ENCODE measurements at places on chromosomes 5 and 9.

DNA sequence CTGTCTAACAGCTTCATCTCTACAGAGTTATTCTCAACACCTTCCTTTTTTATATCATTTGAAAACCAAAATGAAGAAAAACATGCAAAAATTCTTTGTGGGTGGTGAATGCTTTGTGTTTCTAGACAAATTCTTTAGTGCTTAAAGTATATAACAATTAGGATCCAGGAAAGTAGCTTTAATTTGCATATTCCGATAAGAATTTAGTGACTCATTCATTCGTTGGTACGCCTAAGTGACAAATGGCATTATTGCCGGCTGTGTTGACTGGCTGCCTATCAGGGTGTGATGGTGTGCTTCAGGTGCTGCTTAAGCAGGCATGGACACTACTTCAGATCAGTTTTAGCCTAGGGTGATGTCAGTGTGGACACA, 35.2 kb downstream of the LMNB1 start:
- no peak for DNase-seq

DNA sequence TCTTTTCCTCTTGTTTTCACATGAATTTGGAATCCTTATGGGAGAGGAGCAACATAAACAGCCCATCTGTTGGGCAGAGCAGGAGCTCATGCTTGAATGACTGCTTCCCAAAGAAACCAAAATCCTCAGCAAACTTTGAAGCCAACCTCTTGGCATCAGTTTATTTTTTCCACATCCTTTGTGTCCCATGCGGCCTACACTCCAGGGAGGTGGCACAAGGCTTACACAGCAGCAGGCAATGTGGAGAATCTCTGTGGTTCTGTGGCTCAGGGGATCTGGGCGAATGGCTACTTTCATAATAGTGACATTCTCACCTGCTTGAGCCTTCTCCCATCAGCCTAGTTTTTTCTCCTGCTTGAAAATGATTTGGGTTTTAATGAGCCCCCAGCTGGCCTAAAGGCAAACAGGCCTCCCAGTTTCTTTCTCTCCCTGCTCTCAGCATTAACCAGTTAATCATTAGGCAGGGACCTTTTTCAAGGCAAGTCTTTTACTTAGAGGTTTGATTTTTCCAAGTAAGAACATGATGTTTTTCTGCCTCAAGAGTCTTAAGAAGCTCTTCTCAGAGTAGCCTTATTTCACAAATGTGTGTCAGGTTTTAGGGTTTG, 370.3 kb downstream of the ARHGEF28 start:
- no peak for DNase-seq

DNA sequence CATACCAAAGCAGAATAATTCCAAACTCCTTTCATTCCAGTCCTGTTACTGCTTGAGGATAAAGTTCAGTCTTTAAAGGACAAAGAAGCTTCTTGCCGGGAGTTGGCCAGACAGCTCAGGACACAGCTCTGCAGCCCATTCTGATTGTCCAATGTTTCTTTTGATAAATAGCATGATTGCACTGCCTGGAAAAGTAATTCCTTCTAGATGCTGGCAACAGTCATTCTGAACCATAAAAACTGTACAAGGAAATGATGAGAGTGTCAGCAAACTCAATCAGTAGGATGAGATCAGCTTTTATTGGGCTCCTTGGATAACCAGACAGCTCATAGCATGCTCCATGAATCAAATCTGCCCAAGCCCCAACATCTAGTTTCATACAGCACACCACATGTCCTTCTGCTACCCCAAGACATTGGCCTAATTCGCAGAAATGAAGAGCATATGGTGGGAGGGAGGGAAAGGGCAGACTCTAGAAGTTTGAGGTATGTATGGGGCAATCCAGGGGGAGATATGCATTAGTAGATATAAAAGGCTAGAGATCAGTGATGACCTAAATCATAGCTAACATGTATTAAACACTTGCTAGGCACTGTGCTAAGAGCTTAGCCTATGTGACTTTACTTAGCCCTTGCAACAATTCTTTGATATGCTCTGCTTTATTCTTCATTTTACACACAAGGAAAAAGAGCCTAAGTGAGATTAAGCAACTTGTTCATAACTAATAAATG, 219.9 kb upstream of the NREP start:
- no peak for DNase-seq

DNA sequence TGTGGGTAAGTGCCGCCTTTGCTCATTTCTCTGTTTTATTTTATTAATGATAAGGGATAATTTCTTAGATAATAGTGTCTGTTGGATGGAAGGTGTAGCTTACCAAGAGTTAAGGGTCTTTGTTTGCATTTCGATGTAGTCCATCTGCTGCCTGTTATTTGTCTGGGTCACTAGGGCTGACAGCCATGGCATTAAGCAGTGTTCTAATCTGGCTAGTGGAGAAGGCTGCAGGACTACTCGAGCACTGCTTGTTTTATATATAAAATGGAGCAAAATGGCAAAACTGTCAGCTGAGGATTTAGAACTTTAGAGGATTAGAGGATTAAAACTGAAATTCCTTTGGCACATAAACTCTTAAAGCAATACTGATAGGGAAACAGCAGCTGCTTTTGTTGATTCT, 67.5 kb downstream of the C7 start:
- no peak for DNase-seq

GRCh38 chr9:33129886-33130881, 37.0 kb downstream of the B4GALT1 start:
- DNase-seq: no peak

DNA sequence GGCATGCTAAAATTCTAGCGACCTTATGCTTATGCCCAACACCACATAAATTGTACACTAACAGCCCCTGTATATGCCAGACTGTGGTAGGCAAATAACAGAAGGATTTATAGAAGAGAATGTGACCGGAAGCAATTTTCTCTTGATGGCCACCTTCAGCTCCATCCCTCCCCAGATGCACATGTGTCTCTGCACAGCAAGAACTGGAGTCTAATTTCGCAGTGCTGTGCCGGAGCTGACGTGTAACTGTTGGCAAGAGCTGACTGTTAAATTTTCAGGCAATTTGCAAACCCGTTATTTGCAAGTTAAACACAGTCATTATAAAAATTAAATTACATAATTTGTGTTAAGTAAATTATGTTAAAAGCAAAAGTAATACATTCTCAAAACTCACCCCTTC, 48.4 kb downstream of the PCA3 start:
- no peak for DNase-seq

- no peak for DNase-seq
Observed at GRCh38 chr9:133404454-133405002, 13.3 kb downstream of the REXO4 start.

DNA sequence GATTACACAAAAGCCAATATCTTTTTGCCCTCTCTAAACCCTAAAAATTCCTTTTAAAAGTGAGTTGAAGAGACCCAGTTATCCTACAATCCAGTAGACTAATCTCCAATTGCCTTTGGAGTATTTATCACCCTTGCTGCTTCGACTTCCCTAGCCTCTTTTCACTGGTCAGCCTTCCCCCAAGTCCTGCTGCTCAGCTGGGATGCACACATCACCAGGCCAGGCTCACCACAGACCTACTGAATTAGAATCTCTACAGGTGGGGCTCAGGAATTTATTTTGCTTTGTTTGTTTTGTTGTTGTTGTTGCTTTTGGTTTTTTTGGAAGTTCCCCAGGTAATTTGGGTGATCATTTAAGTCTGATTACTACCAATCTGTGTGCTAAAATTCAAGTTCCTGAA, 11.6 kb upstream of the FOXD1 start:
- no peak for DNase-seq

DNA sequence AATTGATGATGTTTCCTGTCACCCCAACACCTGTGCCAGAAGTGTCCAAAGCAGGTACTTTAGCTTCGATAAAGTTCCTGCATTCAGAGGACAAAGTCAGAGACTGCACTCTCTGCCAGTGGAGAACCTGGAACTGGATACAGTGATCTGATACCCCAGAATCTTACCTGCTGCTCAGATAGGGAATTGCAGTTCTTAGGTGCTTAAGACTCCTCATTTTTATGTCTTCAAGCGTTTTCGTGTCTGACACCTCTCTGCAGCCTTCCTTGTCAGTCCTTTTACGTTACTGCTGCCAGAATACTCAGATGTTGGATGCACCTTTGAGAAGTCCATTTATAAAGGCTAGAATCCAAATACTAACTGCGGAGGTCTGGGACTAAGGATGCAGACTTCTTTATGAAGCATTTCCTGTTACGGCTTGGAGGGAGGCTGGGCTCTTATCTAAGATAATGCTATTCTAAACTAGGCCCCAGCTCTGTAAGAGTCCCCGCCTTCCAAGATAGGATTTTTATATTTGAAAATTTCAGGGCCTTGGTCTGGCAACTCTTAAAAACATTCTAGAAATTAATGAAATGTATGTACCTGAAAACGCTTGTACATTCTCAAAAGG, 1.9 kb downstream of the ISOC1 start:
- DNase-seq: no peak

DNA sequence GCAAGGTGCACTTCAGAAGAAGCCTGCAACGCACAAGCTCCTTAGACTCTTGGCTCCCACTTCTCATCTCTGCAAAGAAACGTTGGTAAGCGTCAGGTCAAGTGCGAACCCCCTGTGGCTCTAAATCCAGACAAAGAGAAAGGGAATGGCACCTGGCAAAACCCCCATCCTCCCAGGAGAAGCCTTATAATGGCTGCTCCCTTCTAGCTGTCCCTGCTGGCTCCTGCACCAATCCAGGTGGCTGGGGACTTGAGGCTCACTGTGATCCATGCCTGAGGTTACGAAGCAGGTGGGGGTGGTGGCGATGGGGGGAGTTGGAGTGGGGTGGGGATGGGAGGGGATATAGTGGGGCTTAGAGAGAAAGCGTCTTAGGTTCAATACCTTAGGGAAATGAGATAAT, 272.8 kb downstream of the DENND1A start:
- DNase-seq: no peak

GRCh38 chr9:89408628-89409101, 89.2 kb downstream of the SEMA4D start:
- no peak for DNase-seq

- no peak for DNase-seq
Observed at GRCh38 chr5:119418606-119419100, 33.6 kb upstream of the HSD17B4 start.

DNA sequence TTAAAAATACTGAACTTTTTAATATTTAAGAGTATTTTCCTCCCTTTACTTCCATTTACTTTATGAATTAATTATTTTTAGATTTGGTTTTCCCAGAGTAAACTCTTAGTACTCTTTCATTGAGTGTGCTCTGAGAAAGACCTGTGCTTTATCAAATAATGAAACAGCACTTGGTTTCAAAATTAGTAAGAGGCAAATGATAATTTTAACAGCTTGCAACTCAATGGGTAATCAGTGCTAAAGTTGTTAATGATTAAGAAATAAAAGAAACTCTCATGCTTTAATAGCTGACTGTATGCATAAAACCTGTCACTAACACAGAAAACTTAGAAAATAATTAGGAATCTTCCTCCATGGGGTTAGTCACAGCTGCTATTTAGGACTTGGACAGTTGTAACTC, 244.4 kb downstream of the RFX3 start:
- no peak for DNase-seq

DNA sequence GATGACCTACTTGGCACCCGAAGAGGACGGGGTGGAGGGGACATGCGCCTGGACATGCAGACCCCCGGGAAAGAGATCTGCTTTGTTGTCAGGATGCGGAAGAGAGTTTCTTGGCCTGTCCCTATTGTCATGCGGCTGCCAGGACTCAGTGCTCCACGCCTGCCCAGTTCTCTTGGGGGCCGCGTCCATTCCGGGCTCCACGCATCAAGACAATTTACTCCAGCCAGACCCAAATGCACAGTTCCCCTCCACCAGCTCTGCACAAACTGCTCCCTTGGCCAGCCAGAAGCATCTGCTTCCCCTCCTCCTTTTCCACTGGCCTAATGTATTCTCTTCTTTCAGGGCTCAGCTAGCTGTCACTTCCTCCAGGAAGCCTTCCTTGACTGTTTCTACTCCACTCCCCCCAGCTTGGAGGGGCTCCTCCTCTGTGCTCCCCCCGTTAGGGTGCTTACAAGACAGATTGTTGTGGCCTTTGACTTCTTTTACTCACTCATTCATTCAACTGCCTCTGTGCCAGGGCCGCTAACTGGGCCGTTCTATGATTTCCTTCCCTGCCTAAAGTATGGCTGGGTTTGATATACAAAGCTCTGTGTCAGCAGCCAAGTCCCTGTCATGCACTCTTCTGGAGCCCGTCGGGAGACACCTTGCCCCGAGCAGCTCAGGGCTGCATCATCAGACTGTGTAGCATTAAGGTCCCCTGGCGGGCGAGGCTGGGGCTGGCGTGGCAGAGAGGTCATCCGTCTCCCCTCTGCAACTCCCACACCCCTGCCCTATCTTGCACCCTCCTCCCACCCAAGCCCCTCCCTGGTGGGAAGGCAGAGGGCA, 6.6 kb downstream of the FIBCD1 start:
- no peak for DNase-seq
